ENCODE measurements at places on chromosomes 5 and 9.

GRCh38 chr9:87464110-87464991, 33.3 kb upstream of the DAPK1 start:
- no peak for DNase-seq

GRCh38 chr9:79670269-79670961, 98.7 kb downstream of the TLE4 start:
- DNase-seq, result no peak

GRCh38 chr9:95552814-95553546, 36.2 kb upstream of the PTCH1 start:
- no peak for DNase-seq

- no peak for DNase-seq
These were observed 61.9 kb downstream of the EHMT1 start for GRCh38 chr9:137680444-137681358.

GRCh38 chr9:91155746-91156376, 205.9 kb downstream of the AUH start:
- no peak for DNase-seq

GRCh38 chr9:104247899-104248460, 153.9 kb downstream of the SMC2 start:
- no peak for DNase-seq

- no peak for DNase-seq
These were observed 127.6 kb upstream of the CYLC2 start for GRCh38 chr9:102867488-102867887.

Data from stimulated activated CD8-positive, alpha-beta memory T cell treated with anti-CD3 and anti-CD28 coated beads, Interleukin-15, amount 100 ng/mL, for 4 hours (primary cell).